Activated T-cell treated with anti-CD3 and anti-CD28 coated beads for 48 hours (primary cell): ENCODE measurements at places on chromosomes 4 and X.

DNA sequence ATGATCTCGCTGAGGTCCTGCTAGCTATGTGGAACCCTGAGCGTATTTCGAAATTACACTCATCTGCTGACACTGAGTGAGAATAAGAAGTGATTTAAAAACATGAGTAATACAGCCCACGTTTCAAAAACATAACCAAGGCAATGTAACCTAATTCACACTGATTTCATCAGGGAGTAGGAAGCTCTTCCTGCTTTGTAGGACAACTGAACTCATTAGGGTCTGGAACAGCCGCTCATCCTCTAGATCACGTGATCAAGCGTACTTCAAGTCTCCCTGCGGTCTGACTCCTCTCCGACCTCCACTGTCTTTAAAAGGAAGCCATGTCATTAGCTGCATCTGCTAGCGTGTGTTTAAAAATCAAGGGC is 138.0 kb downstream of the NSUN7 start:
- DNase-seq = no peak

GRCh38 chr4:181685461-181685860 is 557.7 kb upstream of the TENM3 start:
- DNase-seq = no peak

- no peak for DNase-seq
Measured at GRCh38 chr4:116829187-116829586, 256.2 kb downstream of the TRAM1L1 start.

DNA sequence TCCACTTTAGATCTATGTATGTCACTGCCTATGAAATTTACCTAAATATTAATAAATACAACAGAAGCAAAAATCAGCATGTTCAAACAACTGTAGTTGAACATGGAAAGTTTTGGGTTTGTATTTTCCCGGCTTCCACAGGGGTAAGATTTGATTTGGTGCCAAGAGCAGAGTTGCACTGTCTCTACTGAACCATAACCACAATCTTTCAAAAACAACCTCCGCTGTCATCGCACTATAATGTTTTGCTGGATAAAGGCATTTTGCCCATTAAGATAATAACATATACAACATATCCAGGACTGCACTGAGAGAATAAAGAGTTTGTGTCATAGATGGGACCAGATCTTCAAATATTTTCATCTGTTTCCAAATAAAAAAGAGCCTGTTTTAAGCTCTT is 94.9 kb downstream of the TENM3 start:
- no peak for DNase-seq

GRCh38 chrX:136147315-136147901 is at the start of gene FHL1:
FHL1 (plus strand) TSS chrX:136147533.
- DNase-seq = peak; percentile 27

DNA sequence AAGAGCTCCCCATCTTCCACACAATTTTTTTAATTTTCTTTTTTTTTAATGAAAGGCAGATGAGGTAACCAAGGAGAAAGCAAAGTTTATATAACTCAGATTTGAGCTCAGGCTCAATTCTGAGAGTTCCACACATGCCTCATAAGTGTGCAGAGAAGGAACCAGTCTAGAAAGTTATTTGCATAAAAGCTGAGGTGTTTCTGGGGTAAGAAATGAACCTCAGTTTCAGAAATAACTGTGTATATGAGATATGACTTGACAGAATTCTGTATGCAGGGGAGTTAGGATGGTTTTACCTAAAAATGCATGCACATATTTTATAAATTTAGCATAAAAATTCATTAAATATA is 51.3 kb downstream of the DTHD1 start:
- no peak for DNase-seq

GRCh38 chr4:150080875-150081274 is 2.6 kb downstream of the DCLK2 start:
- no peak for DNase-seq

GRCh38 chr4:142365391-142365790 is 480.7 kb downstream of the INPP4B start:
- no peak for DNase-seq

- DNase-seq = no peak
Measured at GRCh38 chrX:40164751-40165150, 67.0 kb upstream of the BCOR start.

GRCh38 chrX:149079805-149080406 is 425.2 kb downstream of the IDS start:
- DNase-seq = no peak

GRCh38 chr4:184849185-184849584 is 23.4 kb upstream of the ACSL1 start:
- DNase-seq = no peak

DNA sequence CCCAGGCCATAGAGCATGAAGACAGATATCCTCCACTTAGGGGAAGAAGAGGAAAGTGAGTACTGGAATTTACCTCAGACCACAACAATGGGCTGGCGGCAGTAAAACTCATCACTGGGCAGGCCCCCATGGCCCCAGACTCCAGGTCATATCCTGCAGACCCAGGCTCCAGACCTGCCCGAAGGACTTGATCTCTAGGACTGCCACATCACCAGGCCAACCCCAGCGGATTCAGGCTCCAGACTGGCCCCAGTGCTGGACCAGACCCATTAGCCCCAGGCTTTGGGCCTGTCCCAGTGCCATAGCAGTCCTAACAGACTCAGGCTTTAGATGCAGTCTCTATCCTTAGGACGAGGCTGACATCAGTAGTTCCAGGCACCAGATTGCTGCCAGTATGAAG is 190.6 kb downstream of the DLG3 start:
- no peak for DNase-seq

- DNase-seq = no peak
Measured at GRCh38 chr4:125620066-125620860, 305.5 kb downstream of the FAT4 start.

- DNase-seq = no peak
Measured at GRCh38 chrX:115390078-115390477, 100.6 kb downstream of the LUZP4 start.

- DNase-seq = no peak
Measured at GRCh38 chr4:5357870-5358269, 306.6 kb downstream of the STK32B start.

- DNase-seq = no peak
Measured at GRCh38 chr4:48558819-48559218, 68.8 kb downstream of the ZAR1 start.

DNA sequence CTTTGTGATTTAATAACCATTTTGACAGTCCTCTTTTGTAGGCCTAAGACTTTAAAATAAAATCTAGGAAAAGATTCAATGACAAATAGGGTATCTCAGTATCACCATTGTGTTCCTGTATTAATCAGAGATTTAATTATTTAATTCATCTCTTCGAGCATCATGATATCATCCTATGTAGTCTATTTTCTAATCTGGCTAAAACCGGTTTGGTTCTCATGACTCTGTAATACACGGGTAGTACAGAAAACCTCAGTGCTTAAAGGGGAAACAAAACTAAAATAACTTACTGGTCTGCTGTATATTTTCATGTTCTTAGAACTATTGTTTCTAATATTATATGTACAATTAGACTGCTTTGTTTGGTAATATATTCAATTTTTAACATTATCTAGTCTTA is 23.7 kb upstream of the FBXW7 start:
- DNase-seq = no peak

DNA sequence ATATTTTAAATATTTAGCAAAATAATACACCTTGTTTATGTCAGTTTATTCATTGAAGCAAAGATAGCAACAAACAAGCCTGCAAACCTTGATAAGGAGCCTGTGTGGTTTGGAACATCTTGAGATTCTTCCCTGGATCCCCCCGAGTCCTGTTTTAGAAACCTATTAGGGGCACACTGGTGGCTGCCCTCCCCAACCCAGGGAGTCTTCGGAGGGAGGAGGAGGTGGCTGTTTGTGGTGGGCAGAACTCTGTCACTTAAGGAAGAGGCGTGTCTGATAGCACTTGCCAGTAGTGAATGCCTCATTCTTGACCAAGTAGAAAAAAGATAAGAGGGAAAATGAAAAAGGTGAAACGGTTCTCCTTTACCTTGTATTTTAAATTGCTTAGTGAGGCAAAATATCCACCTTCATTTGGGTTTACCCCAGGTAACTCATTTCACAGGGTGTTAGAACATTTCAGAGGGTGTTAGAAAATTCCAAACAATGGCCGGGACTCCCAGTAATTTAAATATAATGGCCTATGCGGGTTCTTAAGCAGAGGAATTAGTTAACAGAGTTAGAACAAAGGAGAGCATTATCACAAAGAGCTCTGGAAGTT is 10.4 kb downstream of the KIT start:
- no peak for DNase-seq

DNA sequence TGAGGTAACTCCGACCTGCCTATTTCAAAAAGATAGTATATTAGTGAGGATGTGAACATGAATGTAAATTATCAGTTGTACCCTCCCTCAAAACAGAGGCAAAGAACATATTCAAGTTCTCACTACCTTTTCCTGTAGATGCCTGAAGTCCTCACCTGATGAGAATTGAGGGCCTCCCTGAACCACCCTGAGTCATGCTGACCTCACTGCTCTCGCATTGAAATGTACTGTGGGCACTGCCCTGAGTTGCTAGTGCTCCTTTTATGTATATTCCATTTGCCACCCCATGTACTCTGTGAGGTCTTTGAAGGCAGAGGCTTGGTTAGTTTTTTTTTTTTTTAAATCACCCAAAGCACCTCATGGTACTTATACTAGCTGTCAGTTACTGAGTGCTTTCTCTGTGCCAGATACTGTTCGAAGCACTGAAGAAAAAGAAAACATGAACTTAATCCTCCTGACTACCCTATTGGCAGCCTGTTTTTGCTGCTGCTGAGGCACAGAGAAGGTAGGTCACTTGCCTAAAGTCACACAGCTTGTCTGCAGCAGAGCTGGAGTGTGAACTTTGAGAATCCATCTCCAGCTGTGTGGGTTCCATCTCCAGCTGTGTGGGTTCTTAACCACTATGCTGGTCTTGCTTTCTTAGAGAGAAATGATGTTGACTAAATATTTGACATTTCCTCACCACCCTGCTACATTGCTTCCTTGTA is 253.1 kb upstream of the GPC4 start:
- no peak for DNase-seq

GRCh38 chr4:44725726-44726037 is 674 bp downstream of the GNPDA2 start:
- DNase-seq = no peak

DNA sequence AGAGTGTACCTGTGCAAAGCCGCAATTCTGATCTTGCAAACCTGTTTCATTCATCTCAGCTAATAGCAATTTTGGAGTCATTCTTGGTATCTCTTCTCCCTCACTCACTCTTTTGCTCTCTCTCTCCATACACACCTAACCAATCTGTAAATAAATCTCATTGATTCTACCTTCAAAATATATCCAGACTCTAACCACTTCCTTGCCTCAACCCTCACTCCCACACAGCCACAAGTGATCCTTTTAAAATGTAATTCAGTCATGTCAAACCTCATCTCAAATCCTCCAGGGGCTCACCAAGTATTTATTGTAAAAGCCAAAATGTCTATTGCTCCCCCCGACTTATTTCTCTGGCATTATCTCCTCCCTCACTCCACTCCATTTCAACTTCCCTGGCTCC is 51.7 kb upstream of the SLC10A4 start:
- no peak for DNase-seq

GRCh38 chrX:20265221-20265725 is 1.4 kb downstream of the RPS6KA3 start:
- peak; percentile 66 for DNase-seq

DNA sequence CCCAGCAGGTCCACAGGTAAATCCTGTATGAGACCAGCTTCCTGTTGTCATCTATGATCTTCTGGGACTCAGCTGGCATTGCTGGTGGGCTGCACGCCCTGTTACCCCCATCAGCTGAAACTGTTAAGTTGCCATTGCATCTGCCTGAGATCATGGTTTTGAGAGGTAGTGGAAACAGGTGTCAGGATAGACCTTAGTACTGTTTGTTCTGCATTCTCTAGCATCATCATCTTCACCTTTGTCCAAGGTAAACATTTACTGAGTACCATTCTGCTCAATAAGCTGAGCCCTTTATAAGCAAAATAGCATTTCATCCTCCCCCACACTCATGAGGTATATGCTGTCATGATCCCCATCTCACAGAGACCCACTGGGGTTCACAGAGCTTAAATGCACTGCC is 42.9 kb upstream of the PROM1 start:
- no peak for DNase-seq

DNA sequence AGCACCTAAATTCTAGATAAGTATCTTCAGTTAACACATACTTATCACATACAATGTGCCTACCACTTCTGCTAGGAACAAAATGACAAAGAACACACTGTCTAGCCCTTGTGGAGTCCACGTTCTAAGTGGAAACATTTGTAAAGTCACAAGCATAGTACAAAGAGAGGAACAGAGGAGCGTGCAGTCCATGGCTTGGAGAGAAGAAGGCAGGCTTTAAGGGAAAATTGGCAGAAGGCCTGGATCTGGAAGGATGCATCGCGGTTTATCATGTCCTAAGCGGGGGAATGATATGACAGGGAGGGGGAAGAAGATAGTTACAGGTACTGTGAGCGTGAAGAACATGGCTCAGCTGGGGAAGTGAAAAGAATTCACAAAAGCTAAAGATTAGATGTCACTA is 218.0 kb downstream of the PRDM5 start:
- no peak for DNase-seq

DNA sequence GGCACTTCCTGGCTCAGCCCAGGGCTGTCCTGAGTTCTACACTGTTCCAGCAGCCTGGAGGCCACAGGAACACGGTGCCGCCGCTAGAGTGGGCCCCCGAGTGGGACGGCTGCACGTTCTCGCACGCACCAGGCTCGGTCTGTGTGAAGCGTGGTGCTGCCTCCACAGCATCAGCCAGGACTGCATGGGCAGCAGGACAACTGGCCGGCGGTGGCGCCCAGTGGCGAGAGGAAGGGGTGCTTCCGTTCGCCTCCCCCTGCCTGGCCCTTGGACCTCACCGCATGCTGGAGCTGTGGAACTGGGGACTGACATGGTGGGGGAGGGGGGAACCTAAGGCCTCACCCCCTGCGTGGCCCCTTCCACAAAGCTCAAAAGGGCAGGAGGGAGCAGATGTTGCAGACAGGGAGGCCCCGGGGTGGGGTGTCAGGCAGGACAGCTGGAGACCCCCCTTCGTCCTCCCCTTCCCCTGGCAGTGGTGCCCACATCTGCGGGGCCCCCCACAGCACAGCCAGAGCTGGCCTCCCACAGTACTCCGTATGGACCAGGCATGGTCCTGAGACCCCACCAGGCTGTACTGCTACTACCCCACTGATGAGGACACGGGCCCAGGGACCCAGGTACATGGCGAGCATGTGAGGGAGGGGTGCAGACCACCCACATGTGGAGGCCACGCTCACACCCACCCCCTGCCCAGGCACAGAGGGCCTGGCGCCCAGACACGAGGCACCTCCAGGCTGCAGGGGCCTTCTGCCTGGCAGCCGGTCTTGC is 58.5 kb downstream of the ACOX3 start:
- no peak for DNase-seq

- DNase-seq = peak; percentile 77
Measured at GRCh38 chr4:1726146-1726934, 5.0 kb downstream of the TACC3 start.

GRCh38 chrX:70033348-70034051 is 16.2 kb downstream of the AWAT2 start:
- DNase-seq = peak; percentile 12
